CD4-positive, alpha-beta T cell treated with Interleukin-6 at 100 ng/mL for 8 hours (primary cell): ENCODE measurements at places on chromosomes 13 and 19.

DNA sequence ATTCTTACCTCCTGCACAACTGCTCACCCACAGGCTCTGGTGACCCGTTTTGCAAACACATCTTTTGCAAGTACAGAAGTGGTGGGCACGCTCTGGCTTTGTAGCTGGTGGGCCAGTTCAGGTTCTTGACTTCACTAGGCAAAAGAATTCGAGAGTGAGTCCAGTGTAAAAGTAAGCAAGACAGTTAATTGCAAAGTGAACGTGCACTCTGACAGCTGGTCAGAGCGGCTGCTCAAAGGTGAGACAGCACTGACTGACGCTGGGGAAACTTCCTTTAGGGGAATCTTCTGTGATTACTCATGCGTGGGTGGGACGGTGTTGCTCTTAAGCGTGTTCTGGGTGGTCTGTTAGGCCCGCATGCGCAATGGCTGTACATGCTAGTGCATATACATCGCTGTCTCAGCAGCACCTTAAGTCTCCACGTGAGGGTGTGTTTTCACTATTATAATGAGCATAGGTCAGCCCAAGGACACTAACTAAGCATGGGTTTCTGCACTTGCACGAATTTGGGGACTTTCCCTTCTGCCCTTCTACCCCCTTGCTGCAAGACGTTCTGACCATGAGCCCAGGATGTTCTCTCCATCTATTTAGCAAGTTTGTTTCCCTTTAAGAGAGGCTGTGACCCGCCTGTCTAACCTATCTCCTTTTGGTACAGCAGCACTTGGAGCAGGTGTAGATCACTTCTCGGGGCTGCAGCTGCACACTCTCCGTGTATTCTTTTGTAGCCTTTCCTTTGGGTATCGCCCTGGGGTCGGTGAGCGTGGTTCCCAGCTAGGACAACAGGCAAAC is 30.2 kb upstream of the CD33 start:
- DNase-seq, result no peak

GRCh38 chr13:113724780-113725315 is 34.2 kb upstream of the TMEM255B start:
- DNase-seq, result peak; percentile 78

DNA sequence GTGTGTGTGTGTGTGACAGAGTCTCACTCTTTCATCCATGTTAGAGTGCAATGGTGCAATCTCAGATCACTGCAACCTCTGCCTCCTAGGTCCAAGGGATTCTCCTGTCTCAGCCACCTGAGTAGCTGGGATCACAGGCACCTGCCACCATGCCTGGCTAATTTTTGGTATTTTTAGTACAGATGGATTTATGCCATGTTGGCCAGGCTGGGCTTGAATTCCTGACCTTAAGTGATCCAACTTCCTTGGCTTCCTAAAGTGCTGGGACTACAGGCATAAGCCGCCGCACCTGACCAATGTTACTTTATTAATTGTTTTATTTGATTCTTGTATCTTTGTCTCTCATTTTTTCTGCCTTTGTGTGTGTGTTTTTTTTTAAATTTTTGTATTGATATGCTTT is 89.6 kb downstream of the ZNF486 start:
- DNase-seq, result no peak

DNA sequence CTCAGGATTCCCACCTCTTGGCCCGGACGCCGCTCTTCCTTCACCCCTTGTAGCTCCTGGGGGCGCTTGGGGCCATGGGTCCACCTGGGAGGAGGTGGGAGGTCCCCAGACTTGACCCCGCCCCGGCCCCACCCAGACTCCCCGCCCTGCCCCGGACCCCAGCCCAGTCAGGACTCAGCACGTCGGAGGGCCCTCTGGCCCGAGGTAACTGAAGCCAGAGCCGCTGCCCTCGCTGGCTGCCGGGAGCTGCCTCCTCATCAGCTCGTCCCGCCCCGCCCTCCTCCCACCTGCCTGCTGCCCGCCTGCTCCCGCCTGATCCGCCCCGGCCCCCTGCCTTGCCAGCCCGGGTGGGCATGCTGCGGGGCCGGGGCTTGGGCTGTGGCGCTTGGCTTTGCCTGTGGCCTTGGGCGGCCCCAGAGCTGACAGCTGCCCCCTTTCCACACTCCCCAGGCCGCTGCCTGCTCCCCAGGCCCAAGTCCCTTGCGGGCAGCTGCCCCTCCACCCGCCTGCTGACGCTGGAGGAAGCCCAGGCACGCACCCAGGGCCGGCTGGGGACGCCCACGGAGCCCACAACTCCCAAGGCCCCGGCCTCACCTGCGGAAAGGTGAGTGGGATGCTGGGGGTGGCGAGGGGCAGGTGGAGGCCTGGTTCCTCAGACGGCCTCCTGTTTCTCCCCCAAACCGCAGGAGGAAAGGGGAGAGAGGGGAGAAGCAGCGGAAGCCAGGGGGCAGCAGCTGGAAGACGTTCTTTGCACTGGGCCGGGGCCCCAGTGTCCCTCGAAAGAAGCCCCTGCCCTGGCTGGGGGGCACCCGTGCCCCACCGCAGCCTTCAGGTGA is 9.4 kb downstream of the ARHGAP33 start:
- no peak for DNase-seq

DNA sequence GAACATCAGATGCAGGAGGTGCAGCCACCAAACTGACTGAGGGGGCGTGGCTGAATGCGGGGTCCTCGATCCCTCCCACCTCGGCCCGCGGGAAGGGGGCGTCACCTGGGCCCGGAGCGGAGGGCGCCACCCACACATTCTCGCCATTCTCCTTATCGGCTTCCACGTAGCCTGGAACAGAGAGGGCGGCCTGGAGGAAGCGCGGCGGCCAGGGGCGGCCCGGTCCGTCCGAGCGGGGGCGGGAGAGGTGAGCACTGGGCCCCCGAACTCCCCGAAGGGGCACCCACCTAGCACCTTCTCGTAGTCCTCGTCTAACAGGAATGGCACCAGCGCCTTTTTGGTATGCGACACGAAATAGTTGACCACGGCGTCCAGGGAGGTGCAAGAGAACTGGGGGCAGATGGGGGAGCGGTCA is 11.8 kb downstream of the STAP2 start:
- DNase-seq, result no peak

DNA sequence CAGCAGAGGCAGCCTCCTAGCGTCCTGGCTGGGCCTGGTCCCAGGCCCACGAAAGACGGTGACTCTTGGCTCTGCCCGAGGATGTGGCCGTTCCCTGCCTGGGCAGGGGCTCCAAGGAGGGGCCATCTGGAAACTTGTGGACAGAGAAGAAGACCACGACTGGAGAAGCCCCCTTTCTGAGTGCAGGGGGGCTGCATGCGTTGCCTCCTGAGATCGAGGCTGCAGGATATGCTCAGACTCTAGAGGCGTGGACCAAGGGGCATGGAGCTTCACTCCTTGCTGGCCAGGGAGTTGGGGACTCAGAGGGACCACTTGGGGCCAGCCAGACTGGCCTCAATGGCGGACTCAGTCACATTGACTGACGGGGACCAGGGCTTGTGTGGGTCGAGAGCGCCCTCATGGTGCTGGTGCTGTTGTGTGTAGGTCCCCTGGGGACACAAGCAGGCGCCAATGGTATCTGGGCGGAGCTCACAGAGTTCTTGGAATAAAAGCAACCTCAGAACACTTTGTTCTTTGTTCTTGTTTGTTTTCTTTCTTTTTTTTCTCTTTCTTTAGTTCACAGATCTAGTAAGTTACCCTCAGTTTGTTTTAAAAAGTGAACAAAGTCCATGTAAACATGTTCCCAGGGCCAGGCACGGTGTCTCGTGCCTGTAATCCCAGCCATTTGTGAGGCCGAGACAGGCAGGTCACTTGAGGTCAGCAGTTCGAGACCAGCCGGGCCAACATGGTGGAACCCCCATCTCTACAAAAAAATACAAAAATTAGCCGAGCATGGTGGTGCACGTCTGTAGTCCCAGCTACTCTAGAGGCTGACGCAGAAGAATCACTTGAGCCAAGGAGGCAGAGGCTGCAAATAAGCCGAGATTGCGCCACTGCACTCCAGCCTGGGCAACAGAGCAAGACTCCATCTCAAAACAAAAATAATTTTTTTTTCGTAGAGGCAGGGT is 10.2 kb downstream of the ANGPTL4 start:
- no peak for DNase-seq

GRCh38 chr13:109924376-109924775 is 138.0 kb upstream of the IRS2 start:
- no peak for DNase-seq

DNA sequence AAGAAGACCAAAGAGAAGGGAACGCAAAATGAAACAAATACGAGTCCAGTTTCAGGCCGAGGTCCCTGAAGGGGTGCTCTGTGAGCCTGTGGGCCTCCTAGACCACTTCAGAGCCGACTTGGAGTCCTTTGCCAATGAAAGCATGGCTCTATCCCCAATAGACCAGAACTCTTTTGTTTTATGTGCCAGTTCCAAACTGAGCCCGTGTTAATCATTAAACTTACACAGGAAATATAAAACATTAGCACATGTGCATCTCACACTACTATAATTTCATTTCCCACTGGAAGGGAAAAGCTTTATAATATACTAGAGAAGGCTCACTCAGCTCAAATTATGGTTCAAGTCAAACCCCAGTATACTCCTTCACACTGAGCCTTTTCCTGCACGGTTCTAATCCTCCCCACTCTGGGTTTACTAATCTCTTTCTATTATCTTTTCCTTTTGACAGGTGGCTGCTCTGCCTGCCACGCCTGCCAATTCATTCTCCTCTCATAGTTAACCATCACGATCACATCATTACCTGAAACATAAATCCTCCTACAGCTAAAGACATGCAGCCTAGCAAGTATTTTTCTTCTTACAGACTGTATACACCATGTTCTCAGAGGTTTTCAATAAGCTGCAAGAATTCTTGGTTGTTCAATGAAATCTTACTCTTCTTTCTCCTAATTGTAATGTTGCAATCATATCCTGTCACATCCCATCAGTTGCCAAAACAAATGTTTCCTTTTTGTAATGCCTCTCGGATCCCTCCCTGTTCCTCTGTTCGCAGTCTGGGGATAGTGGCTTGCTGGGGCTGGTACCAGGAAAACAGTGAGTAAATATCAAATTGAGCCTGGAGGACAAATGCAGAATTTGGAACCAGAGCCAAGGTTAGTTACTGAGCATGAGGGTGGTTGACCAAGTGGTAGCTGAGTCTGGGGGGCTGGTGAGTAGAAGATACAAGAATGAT is 18.8 kb upstream of the WASF3 start:
- no peak for DNase-seq

GRCh38 chr13:26721251-26722121 is 39.1 kb downstream of the GPR12 start:
- peak; percentile 38 for DNase-seq

DNA sequence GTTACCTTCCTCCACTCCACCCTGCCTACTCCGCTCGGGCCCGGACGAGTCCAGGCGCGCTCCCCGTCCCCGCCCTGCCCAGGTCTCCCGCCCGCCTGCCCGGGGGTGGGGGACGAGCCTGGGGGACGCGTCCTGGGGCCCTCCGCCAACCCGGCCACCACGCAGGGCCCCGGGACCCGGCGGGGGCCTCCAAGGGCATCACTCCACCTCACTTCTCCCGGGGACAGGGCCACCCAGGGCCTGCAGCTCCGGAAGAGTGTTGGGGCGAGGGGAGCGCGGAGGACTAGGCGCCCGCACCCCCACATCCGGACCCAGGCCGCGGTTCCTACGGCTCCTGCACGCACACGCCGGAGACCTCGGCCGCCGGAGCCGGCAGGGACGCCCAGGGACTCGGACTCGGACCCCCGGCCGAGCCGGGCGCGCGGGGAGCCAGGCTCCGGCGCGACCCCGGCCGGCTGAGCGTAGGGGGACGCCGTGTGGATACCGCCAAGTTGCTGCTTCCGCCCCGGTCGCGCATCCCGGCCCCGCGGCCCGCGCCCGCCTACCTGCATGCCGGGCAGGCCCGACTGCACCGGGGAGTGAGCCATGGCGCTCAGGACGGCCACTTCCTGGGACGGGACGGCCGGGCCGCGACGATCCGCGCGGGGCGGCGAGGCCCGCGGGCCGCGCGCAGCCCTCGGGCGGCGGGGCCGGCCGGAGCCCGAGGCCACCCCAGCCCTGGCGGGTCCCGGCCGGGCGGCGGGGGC is 534 bp downstream of the STK24 start:
- peak; percentile 49 for DNase-seq

DNA sequence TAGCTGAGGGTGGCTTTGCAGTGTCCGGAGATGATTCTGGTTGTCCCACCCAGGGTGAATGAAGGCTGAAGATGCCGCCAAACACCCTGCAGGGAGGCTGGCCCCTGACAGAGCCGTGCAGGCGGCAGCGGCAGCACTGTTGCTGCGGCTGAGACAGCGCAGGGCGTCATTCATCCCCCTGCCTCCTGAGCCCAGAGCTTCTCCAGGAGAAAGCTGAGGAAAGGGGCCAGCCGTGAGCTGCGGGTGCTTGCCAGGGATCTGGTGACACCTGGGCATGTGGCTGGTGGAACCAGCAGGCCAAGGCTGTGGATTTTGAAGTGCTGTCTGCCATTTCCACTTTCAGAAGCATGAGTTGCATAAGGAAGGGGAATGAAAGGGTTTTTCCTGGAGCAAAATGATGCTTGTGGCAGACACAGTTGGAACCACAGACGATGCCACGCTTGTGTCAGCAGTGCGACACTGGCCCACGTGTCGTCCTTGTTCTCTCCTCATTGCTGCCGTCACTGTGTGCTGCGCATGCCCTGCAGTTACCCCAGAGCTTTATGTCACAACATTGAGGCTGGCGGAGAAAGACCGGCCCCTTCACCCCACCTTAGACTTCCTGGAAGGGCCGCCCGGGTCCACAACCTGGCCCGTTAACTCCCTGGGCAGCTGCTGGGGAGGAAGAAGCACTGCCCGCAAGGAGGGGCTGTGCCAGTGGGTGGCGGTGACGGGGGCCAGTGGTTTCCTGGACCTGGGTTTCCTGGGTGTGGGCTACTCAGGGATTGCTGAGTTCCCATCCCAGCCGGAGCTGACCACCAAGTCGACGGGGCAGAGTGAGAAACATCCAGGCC is 22.7 kb downstream of the TFDP1 start:
- no peak for DNase-seq

GRCh38 chr19:33040994-33041827 is 23.5 kb downstream of the RHPN2 start:
- no peak for DNase-seq

- peak; percentile 52 for DNase-seq
Observed at GRCh38 chr13:99051768-99052455, 74.0 kb upstream of the DOCK9 start.

DNA sequence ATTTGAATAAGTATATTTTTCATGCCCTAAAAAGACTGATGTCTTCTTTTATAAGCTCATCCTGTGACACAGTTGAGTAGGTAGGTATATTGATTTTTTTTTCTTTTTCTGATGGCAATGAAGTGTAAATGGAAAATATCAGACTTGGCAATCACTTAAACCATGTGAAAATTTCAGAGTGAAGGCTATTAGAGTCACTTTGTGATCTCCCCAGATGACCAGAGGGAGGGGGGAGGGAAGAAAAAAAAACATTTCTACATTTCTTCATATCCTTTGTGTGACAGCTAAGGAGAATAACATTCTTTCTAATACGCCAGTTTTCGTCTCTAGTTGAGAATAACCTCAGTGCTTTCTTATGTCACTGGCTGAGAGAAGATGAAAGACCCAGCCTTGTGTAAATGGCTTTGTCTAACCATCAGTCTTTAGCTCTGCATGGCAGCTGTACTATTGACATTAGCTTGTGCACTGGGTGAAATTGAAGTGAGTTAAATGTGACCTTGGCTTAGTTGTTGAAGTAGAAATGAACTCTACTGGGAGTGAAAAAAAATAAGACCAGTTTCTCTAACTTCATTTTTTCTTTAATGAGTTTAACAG is 332.1 kb upstream of the DACH1 start:
- DNase-seq, result no peak

GRCh38 chr13:77386046-77386445 is 59.2 kb upstream of the MYCBP2 start:
- DNase-seq, result no peak
